Pons (tissue), 1 donor: ENCODE measurements at places on chromosomes 11 and 22.

GRCh38 chr11:58597486-58598144, 18.8 kb downstream of the ZFP91 start:
- DNase-seq: no peak

- DNase-seq: no peak
Observed at GRCh38 chr22:22036588-22036987, 54.0 kb upstream of the TOP3B start.

GRCh38 chr11:47944632-47945031, 35.7 kb upstream of the PTPRJ start:
- no peak for DNase-seq

DNA sequence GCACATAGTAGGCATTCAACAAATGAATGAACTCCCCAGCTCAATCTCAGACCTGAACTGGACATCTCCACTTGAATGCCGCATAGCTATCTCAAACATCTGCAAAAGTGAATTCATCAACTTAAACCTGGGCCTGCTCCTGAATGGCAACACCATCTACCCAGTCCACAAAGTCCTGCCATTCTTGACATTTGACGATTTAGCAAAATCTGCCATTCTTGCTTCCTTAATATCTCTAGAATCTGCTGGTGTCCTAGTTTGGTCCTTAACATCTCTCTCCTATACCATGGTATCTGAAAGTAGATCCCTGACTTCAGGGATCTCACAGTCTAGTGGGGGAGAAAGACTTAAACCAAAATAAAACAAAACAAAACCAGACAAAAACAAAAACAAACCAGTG, 12.4 kb upstream of the HPX start:
- DNase-seq: no peak

- no peak for DNase-seq
Observed at GRCh38 chr11:121780971-121781370, 328.2 kb upstream of the SORL1-AS1 start.

DNA sequence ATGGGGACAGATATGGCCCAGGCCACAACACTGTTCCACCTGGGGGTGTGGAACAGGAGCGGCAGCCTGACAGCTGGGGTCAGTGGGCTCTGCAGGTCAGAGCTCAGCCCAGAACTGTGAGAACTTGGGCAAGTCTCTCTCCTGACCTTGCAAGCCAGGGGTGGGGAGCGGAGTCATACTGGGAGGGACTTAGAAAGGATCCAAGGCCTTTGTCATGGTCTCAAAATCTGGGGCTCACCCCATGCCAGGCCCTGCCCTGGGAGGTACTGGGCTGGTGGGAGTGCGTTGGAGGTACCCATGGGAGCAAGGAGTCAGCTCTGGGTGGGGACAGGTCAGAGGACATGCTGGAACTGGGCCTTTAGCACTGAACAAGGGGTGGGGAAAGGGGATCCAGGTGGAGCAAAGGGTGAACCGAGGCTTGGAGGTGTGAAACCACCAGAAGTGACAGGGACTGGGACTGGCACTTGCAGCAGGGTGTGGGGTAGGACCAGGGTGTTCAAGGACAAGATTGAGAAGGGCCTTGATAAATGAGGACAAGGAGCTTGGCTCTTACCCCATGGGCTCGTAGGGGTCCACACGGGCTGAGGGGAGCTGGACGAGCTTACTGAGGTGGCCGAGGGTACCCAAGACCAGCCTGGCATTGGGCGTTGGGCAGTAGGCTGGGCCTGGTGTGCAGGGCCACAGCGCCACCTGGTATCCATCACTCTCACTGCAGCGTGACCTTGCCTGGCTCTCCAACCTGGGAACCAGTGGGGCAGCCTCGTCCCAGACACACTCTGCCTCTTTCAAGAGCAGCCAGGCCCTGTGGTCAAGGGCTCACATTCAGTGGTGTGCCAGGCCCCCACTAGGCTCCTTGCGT, 7.4 kb upstream of the PMM1 start:
- no peak for DNase-seq

GRCh38 chr11:61106894-61107470, 4.7 kb downstream of the CD5 start:
- DNase-seq: no peak

- peak; percentile 95 for DNase-seq
Observed at GRCh38 chr11:124961972-124962609, 8.1 kb downstream of the CCDC15 start.

DNA sequence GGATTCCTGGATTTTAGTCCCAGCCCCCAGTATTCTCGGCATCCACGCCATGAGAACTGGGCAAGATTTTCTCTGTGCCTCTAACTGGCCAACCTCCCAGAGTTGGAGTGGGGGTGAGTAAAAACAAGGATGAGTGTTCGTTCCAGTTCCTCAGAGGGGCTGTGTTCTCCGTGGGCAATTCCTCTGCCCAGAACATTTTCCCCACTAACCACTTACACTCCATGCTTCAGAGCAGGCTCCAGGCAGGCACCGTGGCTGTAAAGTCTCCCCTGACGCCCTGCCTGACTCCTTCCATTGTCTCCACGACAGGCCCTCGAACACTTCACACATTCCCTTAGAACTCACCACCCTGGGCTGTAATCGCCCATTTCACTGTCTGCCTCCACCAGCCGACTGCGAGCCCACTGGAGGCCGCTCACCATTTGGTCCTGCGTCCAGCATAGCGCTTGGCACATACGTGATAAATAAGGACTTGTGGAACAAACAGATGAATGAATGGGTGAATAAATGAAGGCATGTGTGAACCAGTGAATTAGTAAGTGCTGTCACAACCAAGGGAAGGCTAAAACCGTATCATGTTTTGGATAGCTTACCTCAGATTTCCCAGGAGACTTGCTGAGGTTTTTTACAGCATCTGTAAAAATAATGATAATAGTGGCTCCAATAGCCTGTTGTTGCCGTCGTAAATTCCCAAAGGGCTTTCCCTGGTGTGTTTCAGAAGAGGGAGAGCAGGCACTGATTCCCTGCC, 6.1 kb downstream of the APLNR start:
- DNase-seq: peak; percentile 32

DNA sequence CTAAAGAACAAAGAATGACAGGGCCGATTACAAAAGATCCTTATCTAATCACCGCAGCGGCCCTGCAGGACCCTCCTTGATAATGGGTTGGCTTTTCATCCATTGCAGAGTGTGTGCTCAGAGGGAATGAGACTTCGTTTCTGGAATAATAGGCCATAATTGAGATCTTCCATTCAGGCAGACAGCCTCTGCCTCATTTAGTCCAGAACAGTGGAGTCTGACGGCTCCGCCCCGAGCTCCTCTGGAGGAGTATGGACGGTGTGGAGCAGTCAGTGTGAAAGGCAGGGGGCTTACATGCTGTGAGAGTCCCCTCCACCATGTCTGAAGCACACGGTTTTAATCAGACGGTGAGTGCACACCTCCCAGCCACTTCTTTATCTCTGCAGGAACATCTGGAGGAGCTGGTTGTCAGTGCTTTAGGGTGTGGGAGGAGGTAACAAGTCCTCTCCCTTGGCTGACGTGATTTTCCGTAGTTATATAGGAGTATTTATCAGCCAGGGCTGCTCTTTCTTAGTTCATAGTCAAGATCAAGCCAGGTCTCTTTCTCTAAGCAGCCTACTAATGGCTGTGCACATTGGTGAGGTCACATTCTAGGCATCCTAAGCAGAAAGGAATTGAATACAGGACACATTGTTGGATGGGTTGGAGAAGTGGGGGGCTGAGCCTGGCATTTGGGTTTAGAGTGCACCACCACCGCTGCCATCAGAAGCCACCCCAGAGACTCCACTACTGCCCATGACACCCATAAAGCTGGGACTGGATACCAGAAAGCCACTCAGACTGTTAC, 1477.9 kb downstream of the TBC1D22A start:
- DNase-seq: no peak

DNA sequence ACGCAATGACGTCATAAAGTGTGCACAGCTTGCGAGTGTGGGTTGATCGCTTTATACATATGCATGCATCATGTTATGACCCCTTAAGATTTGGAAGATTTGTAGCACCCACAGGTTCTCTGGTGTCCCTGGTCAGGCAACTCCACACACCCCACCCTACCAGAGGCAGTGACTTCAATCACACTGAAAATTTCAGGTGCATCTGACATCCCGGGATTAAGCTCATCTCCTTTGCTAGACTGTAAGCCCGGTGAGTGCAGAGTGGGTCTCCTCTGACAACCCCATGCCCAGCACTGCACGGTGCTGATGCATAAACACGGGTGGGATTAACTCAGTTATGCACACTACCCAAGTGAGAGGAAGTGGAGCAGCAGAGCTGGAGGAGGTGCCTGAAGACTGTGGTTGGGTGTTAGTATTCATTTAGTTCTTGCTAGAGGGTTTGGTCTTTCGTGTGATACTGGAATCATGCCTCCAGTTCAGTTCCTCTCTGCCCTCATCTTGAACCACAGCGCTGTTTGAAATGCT, 6.5 kb downstream of the ARSA start:
- peak; percentile 42 for DNase-seq

GRCh38 chr22:38398609-38399461, 56.2 kb downstream of the KCNJ4 start:
- peak; percentile 52 for DNase-seq

DNA sequence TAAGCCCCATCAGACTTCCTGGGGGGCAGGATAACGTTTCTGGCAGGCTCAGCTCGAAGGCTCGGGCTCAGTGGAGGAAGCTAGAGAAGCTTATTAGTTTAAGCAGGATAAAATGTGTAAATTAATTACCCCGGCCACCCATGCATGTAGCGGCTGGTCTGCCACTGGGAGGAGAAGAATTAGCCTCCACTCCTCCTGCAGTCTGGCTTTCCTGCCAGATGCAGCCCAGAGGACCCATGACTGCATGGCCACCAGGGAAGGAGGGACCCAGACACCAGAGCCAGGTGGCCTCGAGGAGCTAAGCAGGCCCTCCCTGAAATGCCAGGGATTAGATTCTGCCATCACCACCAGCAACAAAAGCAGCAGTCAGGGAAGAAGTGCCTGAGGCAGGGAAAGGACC, 32.3 kb downstream of the TRIM29 start:
- no peak for DNase-seq

- no peak for DNase-seq
Observed at GRCh38 chr22:23402275-23403151, 177.6 kb downstream of the IGLL1 start.

DNA sequence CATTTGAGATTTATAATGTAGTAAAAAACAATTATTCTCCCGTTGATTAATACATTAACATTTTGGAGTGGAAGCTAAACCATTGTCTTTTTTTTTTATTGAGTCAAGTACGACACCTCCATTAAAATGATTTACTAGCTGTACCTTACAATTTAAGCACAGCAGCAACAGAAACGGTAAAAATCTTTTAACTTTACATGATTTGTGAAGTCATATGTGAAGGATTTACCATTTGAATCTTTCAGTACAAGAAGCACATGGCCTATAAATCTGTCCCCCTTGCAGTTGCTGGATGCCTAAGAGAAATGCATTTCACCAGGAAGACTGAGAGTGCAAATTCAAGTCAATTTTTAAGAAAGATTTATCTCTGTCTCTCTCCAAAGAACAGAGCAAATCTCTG, 324.6 kb downstream of the CADM1 start:
- DNase-seq: no peak

DNA sequence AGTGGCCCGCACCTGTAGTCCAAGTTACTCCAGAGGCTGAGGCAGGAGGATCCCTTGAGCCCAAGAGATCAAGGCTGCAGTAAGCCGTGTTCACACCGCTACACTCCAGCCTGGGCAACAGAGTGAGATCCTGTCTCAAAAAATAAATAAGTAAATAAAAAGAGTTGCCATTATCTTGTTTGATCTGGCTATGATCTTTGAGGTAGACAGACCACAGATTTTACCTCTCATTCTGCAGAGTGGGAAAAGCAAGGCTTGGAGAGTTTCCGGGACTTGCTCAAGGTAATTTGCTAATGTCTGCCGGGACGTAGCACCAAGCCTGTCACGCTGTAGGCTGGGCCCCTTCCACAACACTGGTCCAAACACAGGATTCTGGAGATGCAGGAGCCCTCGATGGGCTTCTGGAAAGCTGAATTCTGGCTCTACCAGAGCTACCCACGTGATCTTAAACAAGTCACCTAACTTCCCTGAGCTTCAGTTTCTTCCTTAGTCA, 6.8 kb downstream of the GRAP2 start:
- no peak for DNase-seq

GRCh38 chr22:40433416-40434090, 63.2 kb downstream of the SGSM3 start:
- no peak for DNase-seq

DNA sequence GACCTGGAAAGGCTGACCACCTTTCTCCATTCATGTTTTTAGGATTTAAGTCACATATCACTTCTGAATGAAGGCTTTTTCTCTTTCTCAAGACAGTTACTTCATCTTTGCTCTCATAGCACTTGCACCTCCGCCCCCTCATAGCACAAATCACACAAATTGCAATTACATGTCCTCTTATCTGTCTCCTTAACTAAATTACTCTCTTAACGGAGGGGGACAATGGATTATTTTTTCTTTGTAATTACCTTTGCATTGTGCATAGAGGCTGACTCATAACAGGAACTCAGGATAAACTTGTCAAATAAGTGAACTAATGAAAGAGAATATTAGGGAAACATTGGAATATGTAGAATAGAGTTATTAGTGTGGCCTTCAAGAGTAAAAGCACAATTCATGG, 94.7 kb downstream of the MUC15 start:
- no peak for DNase-seq

- no peak for DNase-seq
Observed at GRCh38 chr11:116343270-116343669, 429.5 kb downstream of the BUD13 start.

DNA sequence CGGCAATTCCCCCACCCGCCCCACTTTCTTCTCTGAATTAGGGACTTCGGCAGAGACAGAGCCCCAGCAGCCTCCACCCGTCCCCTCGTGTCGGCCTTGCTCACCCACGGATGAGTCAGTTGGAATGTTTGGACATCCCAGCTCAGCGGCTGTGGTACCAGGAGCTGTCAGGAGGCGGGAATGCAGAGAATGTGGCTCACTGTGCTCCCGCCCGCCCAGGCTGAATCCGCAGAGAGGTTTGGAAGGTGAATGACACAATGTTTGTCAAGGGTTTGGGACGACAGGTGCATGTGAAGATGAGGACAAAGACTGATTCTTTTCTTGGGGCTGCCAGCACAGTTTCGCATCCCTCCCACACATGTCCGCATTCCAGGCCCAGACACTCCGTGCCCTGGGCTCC, 39.6 kb downstream of the LIF start:
- no peak for DNase-seq

DNA sequence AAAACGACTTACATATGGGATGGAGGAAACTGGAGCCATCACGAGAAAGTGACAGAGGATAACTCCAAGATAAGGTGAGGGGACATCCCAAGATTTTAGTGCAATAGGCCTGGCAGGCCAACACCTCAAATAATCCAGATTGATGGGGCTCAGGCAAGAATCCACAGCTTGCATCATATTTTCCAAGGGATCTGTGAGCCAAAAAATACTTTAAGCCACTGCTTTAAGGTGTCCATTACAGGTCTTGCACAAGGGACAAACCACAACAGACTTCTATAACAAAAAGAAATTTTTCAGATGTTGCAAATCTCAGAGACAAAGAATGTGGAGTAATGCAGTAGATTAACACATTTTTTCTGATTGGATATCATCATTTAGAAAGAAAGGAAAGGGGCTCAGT, 45.6 kb downstream of the DENND5A start:
- DNase-seq: no peak
